HCT116 (cell line): ENCODE measurements at places on chromosomes 2 and 18.

DNA sequence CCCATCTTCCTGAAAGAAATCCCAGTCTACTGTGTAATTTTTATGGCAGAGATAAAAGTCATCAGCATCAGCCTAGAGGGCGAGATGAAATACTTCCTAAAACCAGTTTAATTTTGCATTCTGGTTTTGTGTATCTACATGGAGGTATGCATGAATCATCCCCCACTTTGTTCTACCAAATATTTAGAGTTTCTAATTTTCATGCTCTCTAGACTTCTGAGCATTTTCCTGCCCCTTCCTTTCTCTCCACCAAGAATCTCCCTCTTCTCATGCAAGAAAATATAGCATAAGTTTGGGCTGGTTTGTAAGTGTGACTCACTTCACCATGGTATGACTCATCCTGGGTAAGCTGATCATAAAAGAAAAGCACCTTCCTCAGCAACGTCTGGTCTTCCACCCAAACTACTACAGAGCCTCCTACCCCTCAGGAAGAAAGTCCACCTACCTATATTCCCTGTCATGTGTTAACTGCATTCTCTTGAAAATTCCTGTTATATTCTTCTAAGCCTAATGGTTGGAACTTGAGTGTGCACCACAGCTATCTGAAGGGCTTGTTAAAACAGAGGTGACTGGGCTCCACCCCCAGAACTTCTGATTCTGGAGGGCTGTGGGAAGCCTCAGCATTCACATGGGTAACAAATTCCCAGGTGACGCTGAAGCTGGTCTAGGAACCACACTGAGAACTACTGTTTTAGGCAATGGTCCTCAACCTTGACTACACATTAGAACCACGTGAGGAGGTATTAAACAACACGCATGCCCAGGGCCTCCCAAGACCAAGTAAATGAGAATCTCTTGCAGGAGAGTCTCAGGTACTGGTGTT is 37.4 kb upstream of the RAPGEF4 start:
- peaks cover 19% of the 10 kb centered on the region for H3K4me1 ChIP-seq
- H3K27me3 ChIP-seq: no peaks in the 10 kb centered on the region
- peak; percentile 67 for DNase-seq
- H3K27ac ChIP-seq: peak overlapping the region; percentile 11; the same call in 1 of the 2 replicates

GRCh38 chr2:29601321-29601720 is 320.1 kb downstream of the ALK start:
- H3K27me3 ChIP-seq: peaks cover 8% of the 10 kb centered on the region; the same call in 1 of the 2 replicates
- H3K27ac ChIP-seq: no peak overlapping the region
- no peak overlapping the region for H3K4me3 ChIP-seq

DNA sequence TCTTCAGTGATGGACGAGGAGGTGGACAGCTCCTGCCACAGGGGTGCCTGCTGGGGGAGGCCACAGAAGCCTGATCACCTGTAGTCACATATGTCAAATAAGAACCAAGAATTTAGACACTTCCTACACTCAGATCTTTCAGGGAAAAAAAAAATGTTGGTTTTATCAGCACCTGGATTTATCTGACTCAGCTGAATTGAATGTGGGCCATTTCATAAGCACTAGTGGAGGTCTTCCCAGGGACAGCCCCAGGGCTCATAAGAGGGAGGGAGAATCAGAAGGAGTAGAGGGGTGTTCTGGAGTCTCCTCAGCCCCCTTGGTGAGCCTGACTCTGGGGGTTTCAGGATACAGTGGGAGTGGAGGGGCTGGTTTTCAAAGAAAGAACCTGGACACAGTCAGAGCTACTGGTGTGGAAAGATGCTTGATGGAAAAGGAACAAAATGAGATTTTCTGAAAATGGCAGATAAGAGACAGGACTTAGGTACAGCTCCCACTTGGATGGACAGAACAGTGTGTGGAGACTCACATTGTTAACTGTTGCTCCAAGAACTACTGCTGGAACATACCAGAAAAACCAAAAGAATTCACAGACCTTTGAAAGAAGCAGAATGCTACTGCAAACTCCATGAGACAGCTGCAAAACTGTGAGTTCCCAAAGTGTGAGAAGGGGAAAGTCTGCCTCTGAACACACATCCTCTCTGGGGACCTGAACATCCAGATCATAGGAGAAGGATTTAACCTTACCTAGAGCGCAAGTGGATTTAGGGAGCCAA is 45.4 kb downstream of the LCT start:
- peaks cover 20% of the 10 kb centered on the region for H3K4me1 ChIP-seq
- H3K27ac ChIP-seq: no peak overlapping the region
- no peak for DNase-seq
- peaks cover 6% of the 10 kb centered on the region; the same call in 1 of the 2 replicates for H3K36me3 ChIP-seq
- H3K27me3 ChIP-seq: no peaks in the 10 kb centered on the region
- H3K4me3 ChIP-seq: no peak overlapping the region

- no peak overlapping the region for H3K4me3 ChIP-seq
- no peaks in the 10 kb centered on the region for H3K4me1 ChIP-seq
- no peaks in the 10 kb centered on the region for H3K36me3 ChIP-seq
- no peaks in the 10 kb centered on the region for H3K27me3 ChIP-seq
- no peak for DNase-seq
Observed at GRCh38 chr18:32596501-32596900, 125.8 kb upstream of the GAREM1 start.

DNA sequence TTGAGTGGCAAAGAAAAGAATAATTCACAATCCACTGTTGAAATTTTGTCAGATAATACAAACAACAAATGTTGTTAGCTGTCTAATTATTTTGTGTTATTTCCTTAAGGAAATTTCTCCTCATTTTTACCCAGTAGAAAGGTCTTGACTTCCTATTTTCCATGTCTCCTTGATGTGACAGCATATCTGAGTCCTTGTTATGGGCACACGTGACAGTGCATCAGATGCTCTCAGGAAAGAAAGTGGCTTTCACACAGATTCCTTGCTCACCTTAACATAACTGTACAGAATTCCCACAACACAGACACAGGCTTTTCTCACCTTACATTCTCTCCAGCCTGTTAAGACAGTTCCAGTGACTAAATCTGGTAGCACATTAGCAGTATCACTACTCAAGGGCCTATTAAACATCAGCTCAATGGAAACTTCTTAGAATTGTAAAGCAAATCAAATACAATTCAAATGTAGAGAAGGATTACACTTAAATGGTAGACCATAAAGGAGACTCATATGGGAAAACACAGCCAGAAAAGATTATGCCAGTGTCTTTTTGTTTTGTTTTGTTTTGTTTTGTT is 30.2 kb upstream of the GPR55 start:
- no peaks in the 10 kb centered on the region for H3K36me3 ChIP-seq
- no peaks in the 10 kb centered on the region; the same call in 1 of the 2 replicates for H3K4me1 ChIP-seq
- no peak for DNase-seq
- H3K4me3 ChIP-seq: no peak overlapping the region

GRCh38 chr18:57984490-57985115 is 59.4 kb upstream of the NEDD4L start:
- H3K36me3 ChIP-seq: no peaks in the 10 kb centered on the region
- H3K4me1 ChIP-seq: peaks cover 6% of the 10 kb centered on the region
- no peak for DNase-seq
- H3K4me3 ChIP-seq: no peak overlapping the region

DNA sequence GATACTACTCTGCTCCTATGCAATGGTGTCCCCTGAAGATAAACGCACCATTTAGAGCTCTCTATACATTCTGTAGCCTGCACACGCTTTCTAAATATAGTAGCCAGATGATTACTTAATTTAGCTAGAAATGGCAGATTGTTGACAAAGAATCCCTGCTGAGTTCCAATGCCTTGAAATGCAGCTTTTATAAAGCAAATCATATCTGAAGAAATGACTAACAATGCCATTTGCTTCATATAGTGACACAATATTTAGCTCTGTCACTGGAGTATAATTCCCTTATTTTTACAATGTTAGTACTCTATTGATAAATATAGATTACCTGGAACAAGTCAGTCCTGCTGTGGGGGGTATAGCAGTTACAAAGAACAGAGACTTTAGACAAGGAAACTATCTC is 166.2 kb downstream of the CDCA7 start:
- peaks cover 2% of the 10 kb centered on the region; the same call in 1 of the 2 replicates for H3K4me1 ChIP-seq
- H3K4me3 ChIP-seq: no peak overlapping the region
- no peaks in the 10 kb centered on the region for H3K27me3 ChIP-seq
- no peak for DNase-seq

- no peaks in the 10 kb centered on the region for H3K4me1 ChIP-seq
- DNase-seq: no peak
- H3K27me3 ChIP-seq: no peaks in the 10 kb centered on the region
Observed at GRCh38 chr2:56687169-56687568, 503.4 kb downstream of the CCDC85A start.
